ENCODE measurements at places on chromosomes 5 and 9. TPM values are rescaled to one million over a fixed set of nuclear protein-coding genes. Genes with fewer than 3 reads are reported as not detected.
A peak's percentile ranks its signal among the peaks of the same experiment; 100 is the strongest.

- H3K27ac ChIP-seq = no peak overlapping the region
- no peak for DNase-seq
- peaks cover 27% of the 10 kb centered on the region for H3K4me1 ChIP-seq
- H3K36me3 ChIP-seq = no peaks in the 10 kb centered on the region
Observed at GRCh38 chr9:136806067-136806466, 1.7 kb upstream of the RABL6 start.

GRCh38 chr5:10604975-10605374 lies 41.1 kb downstream of the ANKRD33B start:
- no peak overlapping the region for H3K4me3 ChIP-seq
- no peaks in the 10 kb centered on the region for H3K27me3 ChIP-seq
- H3K27ac ChIP-seq = no peak overlapping the region
- H3K4me1 ChIP-seq = peaks cover 22% of the 10 kb centered on the region
- no peak for DNase-seq

The SV2C gene
- 0.26 TPM for total RNA-seq

The CDC25C gene
- total RNA-seq = 2.5 TPM

DNA sequence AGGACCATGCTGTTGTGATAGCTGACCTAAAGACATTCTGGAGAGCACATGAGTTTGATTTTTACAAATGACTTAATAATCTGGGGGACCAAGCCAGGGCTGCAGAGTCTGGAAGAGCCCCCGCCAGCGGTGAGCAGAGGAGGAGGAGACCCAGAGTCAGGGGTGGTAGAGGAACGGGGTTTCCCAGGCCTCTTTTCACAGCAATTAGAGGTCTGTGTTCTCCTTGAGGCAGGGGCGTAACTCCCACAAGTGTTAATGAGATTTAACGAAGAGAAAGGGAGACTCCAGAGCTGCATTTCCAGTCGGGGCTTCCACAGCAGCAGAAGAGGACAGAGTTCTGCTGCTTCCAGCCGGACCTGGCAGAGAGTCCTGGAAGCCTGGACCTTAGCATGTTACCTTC lies 137.9 kb upstream of the SLC24A2 start:
- H3K4me3 ChIP-seq = no peak overlapping the region
- H3K27me3 ChIP-seq = peaks cover 8% of the 10 kb centered on the region
- no peaks in the 10 kb centered on the region for H3K36me3 ChIP-seq
- no peak overlapping the region for H3K27ac ChIP-seq

DNA sequence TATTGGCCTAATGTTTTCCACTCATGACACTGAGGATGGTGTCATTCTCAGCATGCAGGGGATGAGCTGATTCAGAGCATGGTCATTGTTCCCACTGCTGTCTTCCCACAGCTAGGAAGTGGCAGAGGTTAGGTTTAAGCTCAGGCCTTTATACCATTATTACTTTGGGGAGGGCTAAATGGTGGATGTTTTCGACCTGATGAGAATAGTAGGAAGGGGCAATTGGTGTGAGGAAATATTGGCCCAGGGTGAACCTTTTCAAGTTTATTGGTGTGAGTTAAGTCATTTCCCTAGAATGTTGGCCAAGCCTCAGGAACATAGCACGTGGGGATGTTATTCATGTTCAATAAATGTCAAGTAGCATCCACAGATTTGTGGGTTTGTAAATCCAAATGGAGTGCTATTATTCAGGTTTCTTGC lies 59.6 kb downstream of the ARHGAP26 start:
- H3K36me3 ChIP-seq = no peaks in the 10 kb centered on the region
- H3K27me3 ChIP-seq = no peaks in the 10 kb centered on the region
- DNase-seq = no peak
- no peak overlapping the region for H3K27ac ChIP-seq
- peaks cover 20% of the 10 kb centered on the region for H3K4me1 ChIP-seq

The NUDT12 gene
- 9.7 TPM for total RNA-seq

DNA sequence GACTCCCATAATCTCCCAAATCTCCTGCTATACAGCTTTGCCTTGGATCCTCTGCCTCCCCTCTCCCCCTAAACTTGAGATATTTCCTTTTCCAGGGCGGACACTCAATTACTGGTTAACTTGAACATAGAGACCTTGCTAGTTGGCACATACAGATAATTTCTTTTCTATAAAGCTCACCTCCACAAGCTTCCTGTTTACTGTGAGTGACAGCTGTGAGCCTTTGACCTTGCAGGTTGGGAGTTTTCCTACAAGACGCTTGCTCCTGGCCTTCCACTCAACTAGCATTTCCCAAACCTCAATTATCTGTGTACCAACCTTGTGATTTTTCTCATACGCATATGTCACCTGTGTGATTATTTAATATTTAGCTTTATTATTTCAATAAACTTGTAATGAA lies 114.5 kb downstream of the GNA14 start:
- H3K4me1 ChIP-seq = no peaks in the 10 kb centered on the region
- H3K27me3 ChIP-seq = no peaks in the 10 kb centered on the region
- no peak overlapping the region for H3K27ac ChIP-seq

The CNTNAP3 gene
- total RNA-seq = 35.1 TPM

- DNase-seq = no peak
- no peaks in the 10 kb centered on the region for H3K36me3 ChIP-seq
- H3K27ac ChIP-seq = no peak overlapping the region
- peak overlapping the region; percentile 61 for H3K4me3 ChIP-seq
Observed at GRCh38 chr9:97039514-97039860, 545 bp upstream of the CTSV start.

DNA sequence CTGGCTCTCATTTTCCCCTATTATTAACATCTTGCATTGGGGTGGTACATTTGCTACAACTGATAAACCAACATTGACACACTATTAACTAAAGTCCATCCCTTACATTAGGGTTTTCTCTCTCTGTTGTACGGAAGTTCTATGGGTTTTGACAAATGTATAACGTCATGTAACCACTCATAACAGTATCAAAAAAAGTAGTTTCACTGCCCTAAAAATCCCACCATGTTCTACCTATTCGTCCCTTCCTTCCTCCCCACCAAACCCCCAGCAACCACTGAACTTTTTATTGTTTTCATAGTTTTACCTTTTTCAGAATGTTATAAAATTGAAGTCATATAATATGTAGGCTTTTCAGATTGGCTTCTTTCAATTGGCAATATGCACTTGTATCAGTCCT lies 40.1 kb downstream of the MLLT3 start:
- no peak for DNase-seq
- no peaks in the 10 kb centered on the region for H3K27me3 ChIP-seq
- H3K4me1 ChIP-seq = peaks cover 38% of the 10 kb centered on the region
- H3K36me3 ChIP-seq = no peaks in the 10 kb centered on the region
- H3K27ac ChIP-seq = no peak overlapping the region

DNA sequence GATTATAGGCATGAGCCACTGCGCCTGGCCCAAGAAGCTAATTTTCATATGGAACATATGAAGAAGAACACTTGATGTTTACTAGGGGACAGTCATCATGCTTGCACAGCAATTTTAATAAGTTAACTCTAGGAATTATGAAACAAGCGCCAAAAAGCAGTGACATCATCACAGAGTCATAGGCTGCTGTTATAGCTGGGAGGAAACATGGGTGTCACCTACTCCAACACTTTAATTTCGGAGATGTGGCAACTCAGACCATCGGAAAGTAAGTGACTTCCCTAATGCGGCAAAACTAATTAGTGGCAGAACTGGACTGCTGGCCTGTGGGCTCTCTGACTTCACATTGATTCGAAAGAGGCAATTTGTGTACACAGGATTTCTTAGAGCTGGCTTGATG lies 38.1 kb upstream of the EQTN start:
- no peak overlapping the region for H3K4me3 ChIP-seq
- no peaks in the 10 kb centered on the region for H3K27me3 ChIP-seq
- no peak overlapping the region for H3K27ac ChIP-seq
- H3K4me1 ChIP-seq = peaks cover 31% of the 10 kb centered on the region
- no peaks in the 10 kb centered on the region for H3K36me3 ChIP-seq
- DNase-seq = no peak

GRCh38 chr9:114690308-114690707 lies 8.3 kb upstream of the TEX48 start:
- H3K36me3 ChIP-seq = no peaks in the 10 kb centered on the region
- no peaks in the 10 kb centered on the region for H3K27me3 ChIP-seq
- H3K27ac ChIP-seq = no peak overlapping the region
- no peak overlapping the region for H3K4me3 ChIP-seq
- no peaks in the 10 kb centered on the region for H3K4me1 ChIP-seq
- no peak for DNase-seq

GRCh38 chr5:17806818-17807468 lies 172.7 kb downstream of the TAF11L14 start:
- H3K27me3 ChIP-seq = no peaks in the 10 kb centered on the region
- peaks cover 7% of the 10 kb centered on the region for H3K4me1 ChIP-seq
- H3K27ac ChIP-seq = no peak overlapping the region
- no peaks in the 10 kb centered on the region for H3K36me3 ChIP-seq

The DBH gene
- not detected for total RNA-seq

DNA sequence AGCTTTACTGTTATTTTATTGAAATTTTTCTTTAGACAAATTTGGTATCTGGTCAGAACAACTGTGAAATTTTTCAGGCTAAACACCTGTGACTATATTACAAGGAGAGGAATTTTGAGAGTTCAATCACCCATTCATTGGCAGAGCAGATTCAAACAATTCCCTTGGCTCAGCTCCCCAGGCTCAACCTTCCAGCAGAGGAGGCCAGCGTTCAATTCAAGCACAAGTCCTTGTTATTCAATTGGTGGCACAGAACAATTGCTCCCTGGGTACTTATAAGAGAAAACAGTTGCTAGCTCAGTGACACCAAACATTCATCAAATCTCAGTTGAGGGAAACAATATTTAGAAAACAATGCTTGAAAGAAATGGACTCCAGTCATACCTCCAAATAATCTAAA lies 83.3 kb downstream of the SUSD1 start:
- H3K27ac ChIP-seq = no peak overlapping the region
- H3K4me3 ChIP-seq = no peak overlapping the region
- no peak for DNase-seq
- H3K4me1 ChIP-seq = peaks cover 11% of the 10 kb centered on the region
- no peaks in the 10 kb centered on the region for H3K27me3 ChIP-seq

DNA sequence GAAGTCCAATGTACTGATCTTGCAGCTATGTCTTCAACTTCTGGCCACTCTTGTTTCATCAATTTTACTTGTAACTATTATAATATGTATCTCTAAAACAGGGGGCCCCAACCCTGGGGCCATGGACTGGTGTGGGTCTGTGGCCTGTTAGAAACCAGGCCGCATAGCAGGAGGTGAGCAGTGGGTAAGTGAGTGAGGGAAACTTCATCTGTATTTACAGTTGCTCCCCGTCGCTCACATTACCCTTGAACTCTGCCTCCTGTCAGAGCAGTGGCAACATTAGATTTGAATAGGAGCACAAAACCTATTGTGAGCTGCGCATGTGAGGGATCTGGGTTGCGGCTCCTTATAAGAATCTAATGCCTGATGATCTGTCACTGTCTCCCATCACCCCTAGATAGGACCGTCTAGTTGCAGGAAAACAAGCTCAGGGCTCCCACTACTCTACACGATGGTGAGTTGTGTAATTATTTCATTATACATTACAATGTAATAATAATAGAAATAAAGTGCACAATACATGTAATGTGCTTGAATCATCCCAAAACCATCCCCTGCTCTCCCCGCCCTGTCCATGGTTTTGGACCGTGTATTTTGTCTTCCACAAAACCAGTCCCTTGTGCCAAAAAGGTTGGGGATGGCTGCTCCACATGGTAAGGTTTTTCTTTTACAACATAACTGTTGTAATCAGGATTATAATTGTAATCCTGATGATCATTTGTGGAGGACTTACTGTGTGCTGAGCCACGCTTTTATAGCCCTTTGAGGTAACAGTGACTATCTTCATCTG lies 26.9 kb upstream of the SH3PXD2B start:
- H3K36me3 ChIP-seq = no peaks in the 10 kb centered on the region
- H3K4me1 ChIP-seq = peaks cover 6% of the 10 kb centered on the region
- DNase-seq = no peak

DNA sequence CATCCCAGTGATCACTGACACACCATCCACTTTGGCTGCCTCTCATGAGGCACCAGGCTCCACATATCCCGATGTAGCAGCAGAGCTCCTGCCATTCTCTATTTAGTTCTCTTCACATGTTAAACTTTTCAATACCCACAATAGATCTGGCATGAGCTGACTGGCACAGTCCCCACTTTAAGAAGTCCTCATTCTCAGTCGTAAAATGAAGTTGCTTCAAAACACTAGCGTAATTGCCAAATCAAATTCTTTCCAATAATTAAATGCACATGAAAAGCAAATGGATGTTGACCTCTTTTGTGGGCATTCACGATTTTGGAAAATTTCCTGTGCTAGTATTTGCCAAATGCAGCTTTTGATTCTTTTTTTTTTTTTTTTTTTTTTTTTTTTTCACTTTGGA lies 32.4 kb downstream of the HAPLN1 start:
- DNase-seq = no peak
- no peaks in the 10 kb centered on the region for H3K4me1 ChIP-seq
- no peak overlapping the region for H3K4me3 ChIP-seq
- no peak overlapping the region for H3K27ac ChIP-seq

- no peak overlapping the region for H3K27ac ChIP-seq
- no peak for DNase-seq
- no peaks in the 10 kb centered on the region for H3K36me3 ChIP-seq
- no peaks in the 10 kb centered on the region for H3K4me1 ChIP-seq
- no peak overlapping the region for H3K4me3 ChIP-seq
Observed at GRCh38 chr9:108972626-108973209, 38.5 kb downstream of the ABITRAM start.

The LCP2 gene
- 12.8 TPM for total RNA-seq

The CCDC69 gene
- total RNA-seq = 10.9 TPM

DNA sequence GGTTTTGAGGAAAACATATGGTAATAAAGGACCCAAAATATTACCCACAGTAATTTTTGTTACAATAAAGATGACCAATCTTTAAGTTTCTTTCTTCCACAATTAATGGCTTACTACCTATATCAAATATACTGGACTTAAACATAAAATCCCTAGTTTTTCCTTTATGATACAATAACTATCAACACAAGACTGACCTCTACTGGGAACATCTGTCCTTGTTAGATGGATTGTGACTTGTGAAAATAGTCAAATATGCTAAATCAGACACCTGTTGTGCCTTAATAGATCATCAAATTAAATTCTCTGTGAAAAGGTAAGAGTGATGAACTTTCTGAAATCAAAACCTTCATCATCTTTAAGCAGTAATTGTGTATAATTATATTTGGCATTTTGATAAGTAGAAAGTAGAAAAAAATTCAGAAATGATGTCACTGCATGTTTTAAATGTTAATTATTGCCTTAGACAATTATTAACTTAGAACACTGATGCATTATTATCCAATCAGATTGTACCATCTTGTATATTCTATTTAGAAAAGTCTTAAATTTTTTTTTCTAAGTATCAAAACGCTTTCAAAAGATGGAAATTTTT lies 113.6 kb downstream of the DEPDC1B start:
- H3K27me3 ChIP-seq = no peaks in the 10 kb centered on the region
- H3K36me3 ChIP-seq = no peaks in the 10 kb centered on the region
- no peak for DNase-seq
- H3K27ac ChIP-seq = no peak overlapping the region
- no peak overlapping the region for H3K4me3 ChIP-seq

GRCh38 chr5:171537070-171537849 lies 117.8 kb downstream of the FGF18 start:
- H3K4me1 ChIP-seq = no peaks in the 10 kb centered on the region
- H3K27me3 ChIP-seq = peaks cover 15% of the 10 kb centered on the region
- H3K4me3 ChIP-seq = no peak overlapping the region

DNA sequence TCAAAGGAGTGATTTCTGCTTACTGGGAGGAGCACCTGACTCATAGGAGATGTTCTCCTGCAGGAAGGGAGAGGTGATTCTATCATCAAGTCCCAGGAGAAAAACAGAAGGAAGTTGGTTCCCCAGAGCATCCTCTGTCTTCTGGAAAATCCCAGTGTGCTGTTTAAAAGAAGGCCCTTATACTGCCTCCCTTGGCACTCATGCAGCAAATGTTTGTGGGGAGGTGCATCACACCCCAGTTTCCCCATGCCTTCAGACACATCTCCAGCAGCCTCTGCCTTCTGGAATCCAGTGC lies 63.1 kb downstream of the PPARGC1B start:
- no peak overlapping the region for H3K4me3 ChIP-seq
- H3K4me1 ChIP-seq = peaks cover 16% of the 10 kb centered on the region
- no peak overlapping the region for H3K27ac ChIP-seq
- no peaks in the 10 kb centered on the region for H3K27me3 ChIP-seq
